ENCODE measurements at places on chromosomes 11 and 22.

DNA sequence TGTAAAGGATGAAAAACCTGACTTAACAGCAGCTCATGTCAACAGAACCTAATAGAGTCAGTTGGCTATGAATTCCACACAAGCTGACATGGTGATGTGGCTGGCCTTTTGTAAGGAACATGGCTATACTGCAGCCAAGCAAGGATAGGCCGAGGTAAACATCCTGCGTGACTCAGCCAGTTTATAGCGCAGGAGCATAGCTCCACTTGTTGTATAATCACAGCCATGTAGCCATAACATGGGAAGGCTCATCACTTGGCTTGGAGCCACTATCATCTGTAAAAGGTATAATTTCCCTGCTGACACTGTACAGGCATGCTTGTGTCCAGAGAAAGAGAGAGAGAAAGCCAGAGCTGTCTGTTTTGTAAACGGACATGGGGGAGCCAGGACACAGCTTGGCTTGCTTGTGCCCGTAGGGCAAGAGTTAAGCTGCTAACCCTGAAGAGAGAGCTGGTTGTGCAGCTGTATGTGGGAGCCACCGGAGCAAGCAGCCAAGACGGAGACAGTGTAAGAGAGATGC is 104.4 kb upstream of the PLET1 start:
- DNase-seq: no peak

- no peak for DNase-seq
Measured at GRCh38 chr11:69995697-69996096, 82.4 kb upstream of the ANO1 start.

DNA sequence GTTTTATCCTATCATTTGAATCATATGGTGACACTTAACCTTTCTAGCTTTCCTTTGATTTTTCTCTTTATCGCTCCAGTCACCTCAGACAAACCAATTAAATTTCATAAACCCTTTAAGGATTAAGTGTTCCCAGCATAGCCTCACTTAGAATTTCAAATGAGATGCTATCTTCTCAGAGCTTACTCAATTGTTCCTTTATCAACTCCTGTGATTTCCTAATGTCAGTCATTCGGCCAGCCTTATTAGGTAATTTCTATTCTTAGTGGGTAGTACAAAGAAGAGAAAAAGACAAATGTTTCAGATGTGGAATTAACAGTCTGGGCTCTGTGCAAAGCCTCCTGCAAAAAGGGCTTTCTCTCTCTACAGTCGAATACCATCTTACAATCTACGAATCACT is 77.1 kb upstream of the CCDC90B start:
- DNase-seq: no peak

- DNase-seq: no peak
Measured at GRCh38 chr22:50531962-50532674, 2.3 kb upstream of the TYMP start.

GRCh38 chr11:82003024-82003423 is 730.6 kb downstream of the FAM181B start:
- no peak for DNase-seq

GRCh38 chr22:39647836-39648629 is 77.5 kb downstream of the CACNA1I start:
- DNase-seq: no peak

DNA sequence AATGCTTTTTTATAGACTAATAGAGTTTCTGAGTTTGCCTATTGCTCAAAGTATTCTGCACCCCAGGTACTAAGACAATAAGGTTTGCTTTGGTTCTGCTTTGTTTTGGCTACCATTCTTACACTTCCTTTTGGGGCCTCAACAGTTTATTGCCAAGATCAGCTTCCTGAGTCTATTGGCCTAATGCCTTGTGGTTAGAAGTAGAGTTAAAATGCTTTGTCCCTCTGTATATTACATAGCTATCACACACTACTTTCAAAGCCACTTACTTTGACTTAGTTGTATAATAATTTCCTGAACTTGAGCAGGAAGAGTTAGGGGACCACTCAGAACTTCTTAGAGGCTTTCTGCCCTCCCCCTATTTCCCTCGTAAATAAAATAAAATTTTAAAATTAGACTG is 96.5 kb downstream of the DLG2 start:
- DNase-seq: no peak

DNA sequence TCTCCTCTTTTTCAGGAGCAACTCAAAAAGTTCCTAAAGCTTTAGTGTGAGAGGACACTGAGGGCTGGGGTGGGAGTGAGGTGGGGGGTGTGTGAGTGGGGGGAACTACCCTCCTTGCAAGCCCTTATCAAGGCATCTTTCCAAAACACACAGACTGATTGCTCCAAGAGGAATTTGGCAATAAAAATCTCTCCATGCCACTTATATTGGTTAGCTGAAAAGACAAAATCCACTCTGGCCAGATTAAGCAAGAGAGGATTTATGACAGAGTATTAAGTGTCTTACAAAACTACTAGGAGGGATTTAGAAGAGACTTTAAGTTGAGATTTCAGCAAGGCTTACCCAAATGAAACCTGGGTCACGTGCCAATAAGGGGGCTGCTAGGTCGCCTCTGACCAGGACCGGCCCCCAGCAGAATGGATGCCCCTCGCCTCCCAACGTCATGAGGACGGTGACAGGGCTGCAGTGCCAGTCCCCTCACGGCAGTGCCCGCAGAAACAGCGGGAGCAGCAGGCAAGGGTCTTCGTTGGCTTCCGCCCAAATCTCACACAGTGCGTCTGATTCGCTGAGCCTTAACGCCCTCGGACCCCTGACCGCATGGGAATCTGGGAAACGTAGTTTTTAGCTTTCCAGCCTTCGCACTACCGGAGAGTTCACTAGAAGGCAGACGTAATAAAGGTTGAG is 22.1 kb upstream of the CTR9 start:
- DNase-seq: no peak

DNA sequence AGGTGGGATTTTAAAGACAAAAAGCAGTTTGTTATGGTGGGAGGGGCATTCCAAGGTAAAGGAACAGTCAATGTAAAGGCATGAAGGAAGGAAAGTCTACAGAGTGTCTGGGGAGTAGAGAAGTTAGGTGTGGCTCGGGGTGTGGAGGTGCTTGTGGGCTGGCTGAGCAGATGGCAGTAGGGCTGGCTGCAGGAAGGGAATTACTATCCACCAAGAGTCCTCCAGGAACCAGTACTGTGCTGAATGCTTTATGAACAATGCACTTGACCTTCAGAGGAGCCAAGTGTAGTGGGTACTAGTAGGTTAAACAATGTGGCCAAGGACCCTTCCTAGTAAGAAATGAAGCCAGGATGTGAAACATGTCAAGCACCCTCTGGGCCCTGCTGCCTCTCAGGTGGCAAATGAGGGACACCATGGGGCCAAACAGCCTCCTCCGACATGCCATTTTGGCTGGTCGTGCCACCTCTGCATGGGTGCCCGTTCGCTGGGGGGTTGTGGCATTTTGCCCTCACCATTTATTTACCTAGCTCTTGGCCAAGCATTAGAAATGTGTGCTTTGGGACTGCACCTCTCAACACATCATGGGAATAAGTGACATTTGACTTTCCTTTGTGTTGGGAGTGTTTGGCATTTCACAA is 123.6 kb upstream of the TENM4 start:
- no peak for DNase-seq

- DNase-seq: no peak
Measured at GRCh38 chr11:116536416-116536815, 236.4 kb downstream of the BUD13 start.

GRCh38 chr11:111923351-111923788 is 4.7 kb downstream of the C11orf52 start:
- no peak for DNase-seq

- DNase-seq: no peak
Measured at GRCh38 chr22:29912141-29912540, 29.2 kb downstream of the MTMR3 start.

DNA sequence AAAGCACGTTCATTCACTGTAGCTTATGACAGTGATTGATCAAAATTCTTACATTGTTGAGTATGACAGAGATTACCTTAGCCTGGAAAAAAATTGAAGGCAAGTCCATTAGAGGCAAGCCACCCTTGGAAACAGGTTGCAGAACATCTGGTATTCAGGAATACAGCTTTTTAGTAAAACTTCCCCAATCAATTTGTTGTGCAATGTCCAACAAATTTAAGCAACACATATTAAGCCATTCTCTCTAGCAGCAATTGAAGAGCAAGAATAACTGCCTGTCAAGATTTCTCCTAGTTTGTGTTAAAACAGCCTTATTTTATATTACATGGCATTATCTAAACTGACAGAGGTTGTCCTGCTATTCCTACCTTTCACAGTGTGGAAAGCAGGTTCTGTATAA is 37.0 kb downstream of the BCL2L13 start:
- no peak for DNase-seq

DNA sequence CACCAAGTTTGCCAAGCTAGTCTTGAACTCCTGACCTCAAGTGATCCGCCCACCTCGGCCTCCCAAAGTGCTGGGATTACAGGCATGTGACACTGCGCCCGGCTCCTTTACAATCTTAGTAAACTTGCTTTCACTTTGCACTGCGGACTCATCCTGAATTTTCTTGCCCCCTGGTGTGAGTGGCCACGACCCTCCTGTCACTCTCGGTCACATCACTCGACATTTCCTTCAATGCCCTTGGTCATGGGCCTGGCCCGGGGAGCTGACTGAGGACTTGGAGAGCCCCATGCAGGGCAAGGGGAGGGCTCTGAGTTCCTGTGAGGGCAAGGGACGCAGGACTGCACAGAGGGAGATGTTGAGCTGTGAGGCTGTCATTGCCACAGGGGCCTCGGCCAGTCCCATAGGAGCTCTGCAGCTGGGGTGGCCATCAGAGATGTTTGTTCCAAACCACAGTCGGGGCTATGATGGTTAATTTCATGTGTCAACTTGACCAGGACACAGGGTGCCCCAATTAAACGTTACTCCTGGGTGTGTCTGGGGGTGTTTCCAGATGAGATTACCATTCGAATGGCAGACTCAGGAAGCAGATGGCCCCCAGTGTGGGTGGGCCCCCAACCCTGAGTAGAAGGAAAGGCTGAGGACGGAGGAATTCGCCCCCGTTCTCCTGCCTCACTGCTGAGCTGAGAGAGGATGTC is 21.2 kb downstream of the A4GALT start:
- no peak for DNase-seq

GRCh38 chr11:129508163-129508562 is 132.5 kb downstream of the BARX2 start:
- no peak for DNase-seq

DNA sequence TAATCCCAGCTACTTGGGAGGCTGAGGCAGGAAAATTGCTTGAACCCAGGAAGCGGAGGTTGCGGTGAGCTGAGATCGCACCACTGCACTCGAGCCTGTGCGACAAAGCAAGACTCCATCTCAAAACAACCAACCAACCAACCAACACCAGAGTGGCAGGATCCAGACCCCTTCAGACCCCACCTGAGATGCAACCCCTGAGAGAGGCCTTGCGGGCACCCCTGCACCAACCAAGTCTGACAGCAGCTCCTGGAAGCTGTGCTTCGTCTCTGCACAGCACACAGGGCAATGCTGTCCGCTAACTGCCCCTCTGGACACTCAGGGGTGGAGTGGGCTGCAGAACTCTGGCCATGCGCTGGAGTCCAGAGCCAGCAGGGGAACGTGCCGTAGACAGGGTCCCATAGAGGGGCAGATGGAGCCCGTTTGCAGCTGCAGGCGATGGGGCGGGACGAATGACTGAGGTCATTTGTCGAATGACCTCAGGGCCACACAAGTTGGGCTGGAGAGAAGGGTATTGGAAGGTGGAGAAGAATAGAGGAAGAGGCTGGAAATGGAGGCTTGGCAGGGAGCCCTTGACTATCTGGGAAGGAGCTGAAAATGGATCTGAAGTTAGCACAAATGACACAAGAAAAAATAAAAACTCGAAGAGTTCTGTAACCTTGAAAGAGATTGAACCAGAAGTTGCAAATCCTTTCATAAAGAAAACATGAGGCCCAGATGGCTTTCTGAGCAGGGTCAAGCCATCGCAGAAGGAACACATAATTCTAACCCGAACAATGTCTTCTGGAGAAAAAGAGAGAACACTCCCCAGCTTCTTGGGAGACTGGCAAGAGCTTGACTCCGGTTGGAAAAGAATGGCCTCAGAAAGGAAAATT is 199.7 kb downstream of the CTTN start:
- no peak for DNase-seq

DNA sequence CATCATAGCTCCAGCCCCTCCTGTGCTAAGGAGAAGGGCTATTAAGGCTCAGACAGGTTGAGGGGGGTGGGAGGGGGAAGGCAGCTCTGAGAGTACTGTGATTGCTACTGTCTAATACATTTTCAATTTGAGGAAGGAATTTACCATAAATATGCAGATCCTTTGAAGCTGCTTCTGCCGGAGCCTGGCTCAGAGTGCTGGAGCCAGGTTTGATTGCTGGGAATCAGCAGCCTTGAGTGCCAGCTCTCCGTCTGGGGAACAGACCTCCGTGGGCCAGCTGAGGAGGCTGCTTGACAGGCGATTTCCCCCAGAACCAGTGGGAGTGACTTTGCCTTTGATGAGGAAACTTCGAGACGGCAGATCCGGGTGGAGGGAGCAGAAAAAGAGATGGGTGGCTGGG is 141.7 kb upstream of the TBCEL start:
- no peak for DNase-seq

DNA sequence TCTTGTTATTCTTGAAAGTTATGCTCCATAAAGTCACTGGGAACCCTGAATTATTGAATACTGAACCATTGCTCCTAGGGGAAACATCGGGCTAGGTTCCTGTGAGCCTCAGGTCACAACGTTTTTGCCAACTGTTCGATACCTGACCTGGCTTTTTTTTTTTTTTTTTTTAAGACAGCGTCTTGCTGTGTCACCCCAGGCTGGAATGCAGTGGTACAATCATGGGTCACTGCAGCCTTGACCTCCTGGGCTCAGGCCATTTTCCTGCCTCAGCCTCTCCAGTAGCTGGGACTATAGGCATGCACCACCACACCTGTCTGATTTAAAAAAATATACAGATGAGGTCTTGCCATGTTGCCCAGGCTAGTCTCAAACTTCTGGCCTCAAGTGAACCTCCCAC is 22.5 kb downstream of the LRP5 start:
- DNase-seq: no peak

DNA sequence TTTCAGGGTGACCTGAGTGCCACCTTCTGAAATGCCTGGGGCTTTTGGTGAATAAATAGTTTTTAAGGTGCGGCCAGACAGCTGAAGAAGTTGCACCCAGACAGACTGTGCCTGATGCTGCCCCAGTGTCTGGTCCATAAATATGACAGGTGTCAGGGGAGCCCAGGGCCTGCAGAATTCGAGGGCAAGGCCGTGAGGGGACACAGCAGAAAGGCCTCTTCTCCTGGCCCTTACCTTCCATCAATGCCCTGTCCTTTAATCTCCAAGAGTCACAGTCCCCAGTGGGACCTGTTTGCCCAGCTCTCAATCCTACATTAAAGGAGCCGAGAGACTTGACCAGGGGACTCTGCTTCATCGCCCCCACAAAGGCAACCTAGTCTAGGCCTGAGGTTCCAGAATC is 45.7 kb downstream of the NAT10 start:
- no peak for DNase-seq

DNA sequence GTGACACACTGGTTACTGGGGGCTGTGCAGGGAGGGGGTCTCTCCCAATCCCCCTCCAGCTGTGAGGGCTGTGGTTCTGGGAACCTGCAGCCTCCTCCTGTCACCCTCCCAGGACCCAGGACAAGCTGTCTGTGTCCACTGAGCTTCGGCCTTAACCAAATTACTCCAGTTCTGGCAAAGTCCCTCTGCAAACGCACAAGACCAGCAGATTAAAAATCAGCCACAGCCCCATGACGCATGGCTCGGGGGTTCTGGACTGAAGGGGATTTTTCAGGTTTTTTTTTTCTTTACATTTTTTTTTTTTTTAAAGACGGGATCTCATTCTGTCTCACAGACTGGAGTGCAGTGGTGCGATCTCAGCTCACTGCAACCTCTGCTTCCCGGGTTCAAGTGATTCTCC is 32.2 kb upstream of the A4GALT start:
- no peak for DNase-seq

Measured in stimulated activated CD8-positive, alpha-beta memory T cell treated with anti-CD3 and anti-CD28 coated beads, Interleukin-4, amount 100 ng/mL, for 24 hours (primary cell).